ENCODE measurements at places on chromosomes 7 and 10.

DNA sequence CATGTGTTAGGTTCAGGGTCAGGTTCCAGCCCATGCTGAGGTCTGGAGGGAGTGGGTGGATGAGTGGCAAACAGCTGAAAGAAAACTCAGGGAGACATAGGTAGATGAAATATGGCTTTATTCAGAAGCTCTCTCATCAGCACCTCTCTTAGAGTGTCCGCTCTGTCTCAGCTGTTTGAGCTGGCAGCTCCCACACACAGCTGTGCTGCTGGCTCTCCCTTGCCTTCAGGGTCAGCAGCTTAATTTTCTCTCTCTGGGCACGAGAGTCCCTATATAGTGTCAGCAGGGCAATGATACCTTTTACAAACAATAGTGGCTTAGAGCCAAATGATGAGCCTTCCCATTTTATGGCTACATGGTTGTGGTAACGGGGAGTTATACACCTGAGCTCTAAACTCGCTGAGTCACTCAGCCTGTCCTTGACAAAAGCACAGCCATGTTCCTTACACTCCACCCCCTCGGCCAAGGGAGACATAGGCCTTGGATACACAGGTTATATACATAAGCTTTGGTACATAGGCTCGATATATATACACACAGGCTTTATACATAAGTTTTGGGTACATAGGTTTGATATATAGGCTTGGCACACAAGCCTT is 10.4 kb downstream of the RNF133 start:
- DNase-seq: no peak

DNA sequence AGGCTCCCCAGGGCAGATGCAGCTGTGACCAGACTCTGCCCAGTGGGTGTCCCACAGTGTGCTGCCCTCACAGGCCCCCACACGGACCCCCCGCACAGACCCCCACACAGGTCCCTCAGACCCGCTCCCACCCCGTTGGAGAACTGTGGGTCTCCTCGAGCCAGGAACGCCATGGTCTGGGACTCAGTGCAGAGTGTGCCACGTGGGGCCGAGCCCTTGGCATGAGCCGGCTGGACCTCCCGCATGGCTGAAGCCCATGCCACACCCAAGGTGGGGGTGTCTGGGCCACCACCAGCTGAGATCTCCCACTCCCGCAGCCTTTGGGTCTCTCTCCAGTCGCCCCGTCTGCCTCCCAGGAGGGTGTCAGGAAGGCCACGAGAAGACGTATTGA is 34.3 kb downstream of the JAKMIP3 start:
- no peak for DNase-seq

GRCh38 chr10:72314263-72314662 is 40.5 kb downstream of the DNAJB12 start:
- no peak for DNase-seq

- no peak for DNase-seq
Observed at GRCh38 chr7:106844279-106844997, 20.6 kb upstream of the PIK3CG start.

Measured in hepatocyte (in vitro differentiated cells).